ENCODE measurements at places on chromosomes 13 and 19.

DNA sequence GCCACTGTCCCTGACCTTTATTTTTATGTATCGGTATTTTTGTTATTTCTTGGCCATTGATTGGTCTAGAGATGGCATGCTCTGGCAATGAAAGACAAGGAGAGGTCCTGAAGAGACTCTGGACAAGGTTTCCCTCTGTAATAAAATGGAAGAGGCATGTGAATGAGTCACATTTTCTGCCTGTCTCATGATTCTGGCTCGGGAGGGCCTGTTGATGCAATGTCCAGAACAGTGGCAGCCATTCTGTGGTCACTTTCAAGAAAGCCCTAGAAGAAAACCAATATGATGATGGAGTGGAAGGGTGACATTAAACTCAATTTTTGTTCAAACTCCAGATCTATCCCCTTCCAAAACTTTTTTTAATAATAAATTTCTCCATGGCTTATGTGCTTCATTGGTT lies 2.0 kb upstream of the FPR3 start:
- DNase-seq: no peak

GRCh38 chr19:46386996-46387712 lies 26.2 kb downstream of the CCDC8 start:
- no peak for DNase-seq

GRCh38 chr13:99150575-99151361 lies 49.9 kb upstream of the UBAC2 start:
- no peak for DNase-seq

DNA sequence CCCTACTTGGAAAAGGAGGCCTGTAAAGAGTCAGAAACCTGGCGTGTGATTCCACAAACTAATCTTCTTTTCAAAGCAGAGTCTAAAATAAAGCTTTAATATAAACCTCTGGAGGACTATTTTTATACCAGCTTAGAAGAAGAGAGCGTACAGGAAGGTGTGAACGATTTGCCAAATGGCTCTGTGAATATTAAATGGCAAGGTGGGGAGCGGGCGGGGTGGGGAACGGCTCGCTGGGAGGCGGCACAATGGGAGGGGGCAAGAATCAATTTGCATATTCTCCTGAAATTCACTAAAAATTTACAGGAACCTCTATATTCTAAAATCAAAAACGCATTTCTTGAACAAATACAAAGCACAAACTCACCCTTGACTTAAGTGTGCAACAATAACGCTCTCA lies 982 bp downstream of the ZNF780B start:
- no peak for DNase-seq

GRCh38 chr13:105960326-105960725 lies 575.1 kb downstream of the EFNB2 start:
- no peak for DNase-seq

- DNase-seq: no peak
Observed at GRCh38 chr19:16135430-16136127, 7.9 kb upstream of the HSH2D start.

DNA sequence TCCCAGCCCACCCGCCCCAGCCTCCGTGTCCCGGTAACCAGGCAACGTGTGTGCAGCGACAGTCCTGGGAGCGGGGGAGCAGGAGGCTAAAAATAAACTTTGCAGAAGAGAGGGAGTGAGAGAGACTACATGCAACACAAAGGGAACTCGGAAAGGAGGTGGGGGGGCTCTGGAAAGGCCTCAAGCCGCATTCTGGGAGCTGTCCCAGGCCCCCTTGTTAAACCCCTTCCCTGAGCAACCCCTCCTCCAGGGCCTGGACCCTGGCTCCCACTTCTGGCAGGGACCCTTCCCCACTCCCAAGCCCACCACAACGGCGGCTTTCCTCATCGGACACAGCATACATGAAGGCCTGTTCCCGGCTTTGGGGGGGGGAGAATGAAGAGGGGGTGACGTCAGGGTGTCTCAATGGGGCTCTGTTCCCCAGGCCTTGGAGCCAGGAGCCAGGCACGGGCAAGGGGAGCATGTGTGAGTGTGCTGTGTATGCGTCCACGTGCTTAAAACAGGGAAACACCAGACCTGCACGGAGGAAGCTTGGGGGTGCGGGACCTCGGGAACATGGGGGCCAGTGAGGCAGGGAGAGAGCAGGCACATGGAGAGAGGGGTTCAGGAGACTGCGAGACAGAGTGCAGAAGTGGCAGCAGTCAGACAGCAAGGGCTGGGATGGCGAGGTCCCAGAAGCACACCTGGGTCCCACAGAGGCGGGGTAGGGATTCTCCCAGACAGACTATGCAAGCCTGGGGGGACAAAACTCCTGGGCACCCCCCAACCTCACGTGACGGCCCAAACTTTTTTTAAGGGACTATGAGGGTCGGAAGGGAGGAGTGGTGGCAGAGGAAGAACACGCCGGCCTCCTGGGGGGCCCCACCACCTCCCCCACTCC lies 2.3 kb downstream of the ERF start:
- no peak for DNase-seq

DNA sequence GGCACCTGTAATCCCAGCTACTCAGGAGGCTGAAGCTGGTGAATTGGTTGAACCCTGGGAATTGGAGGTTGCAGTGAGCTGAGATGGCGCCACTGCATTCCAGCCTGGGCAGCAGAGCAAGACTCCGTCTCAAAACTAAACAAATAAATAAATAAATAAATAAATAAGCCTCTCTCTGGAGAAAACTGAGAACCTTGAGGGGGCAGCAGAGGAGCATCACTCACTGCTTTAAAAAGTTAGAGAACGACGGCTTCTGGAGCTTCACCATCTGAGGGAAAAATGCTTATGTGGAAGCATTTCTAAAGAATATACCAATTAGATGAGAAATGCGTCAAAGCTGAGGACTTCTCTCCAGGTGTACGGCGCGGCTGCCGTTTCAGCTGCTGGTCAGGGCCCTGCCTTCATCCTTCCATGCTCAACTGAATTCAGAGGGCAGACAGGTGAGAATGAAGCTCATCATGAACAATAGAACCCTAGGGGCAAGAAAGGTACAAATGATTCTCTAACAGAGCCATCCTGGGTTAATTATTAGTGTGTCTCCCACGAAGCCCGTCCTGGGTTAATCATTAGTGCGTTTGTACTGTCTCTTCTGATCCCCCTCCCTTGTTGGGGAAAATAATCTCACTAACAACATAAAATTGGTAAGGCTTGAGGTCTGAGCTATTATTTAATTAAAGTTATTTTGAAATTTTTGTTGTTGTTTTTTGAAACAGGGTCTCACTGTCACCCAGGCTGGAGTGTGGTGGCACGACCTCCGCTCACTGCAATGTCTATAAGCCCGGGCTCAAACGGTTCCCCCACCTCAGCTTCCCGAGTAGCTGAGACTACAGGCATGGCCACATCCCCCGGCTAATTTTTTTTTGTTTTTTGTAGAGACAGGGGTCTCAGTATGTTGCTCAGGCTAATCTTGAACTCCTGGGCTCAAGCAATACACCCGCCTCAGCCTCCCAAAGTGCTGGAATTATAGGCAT lies 80.1 kb downstream of the IPO5 start:
- no peak for DNase-seq

- DNase-seq: no peak
Observed at GRCh38 chr13:70720386-70720785, 612.1 kb upstream of the KLHL1 start.

GRCh38 chr13:69856331-69856730 lies 251.3 kb upstream of the ATXN8OS start:
- DNase-seq: no peak

- DNase-seq: peak; percentile 95
Observed at GRCh38 chr19:17841810-17842662, 5.7 kb downstream of the JAK3 start.
